ENCODE measurements at places on chromosomes 2 and 18. TPM values are rescaled to one million over a fixed set of nuclear protein-coding genes. Genes with fewer than 3 reads are reported as not detected.

PCARE gene
- not detected for total RNA-seq

MAP2 gene
- 0.86 TPM for total RNA-seq

KYNU gene
- total RNA-seq: not detected

NAT8 gene
- not detected for total RNA-seq

SH2D6 gene
- total RNA-seq: 0.53 TPM

ALKAL2 gene
- 0.35 TPM for total RNA-seq

RHOB gene
- total RNA-seq: 14.7 TPM

CPLX4 gene
- total RNA-seq: not detected

ANO7 gene
- total RNA-seq: not detected

ALLC gene
- not detected for total RNA-seq

FAM210A gene
- 7.3 TPM for total RNA-seq

KCNE4 gene
- not detected for total RNA-seq

ERBB4 gene
- total RNA-seq: 0.06 TPM

SERPINB4 gene
- total RNA-seq: not detected

KHK gene
- total RNA-seq: 8.0 TPM

SS18 gene
- 67.3 TPM for total RNA-seq

KCNF1 gene
- not detected for total RNA-seq

MYO7B gene
- total RNA-seq: 0.13 TPM

CXCR2 gene
- 0.54 TPM for total RNA-seq

FBXO48 gene
- total RNA-seq: 4.5 TPM

CDH20 gene
- total RNA-seq: 0.09 TPM

ERMN gene
- total RNA-seq: 3.6 TPM

MYL1 gene
- total RNA-seq: not detected

ALPG gene
- total RNA-seq: not detected

IL1F10 gene
- total RNA-seq: not detected

SLC39A10 gene
- total RNA-seq: 62.4 TPM

GYPC gene
- total RNA-seq: 119 TPM

FAM237A gene
- total RNA-seq: not detected

SCYGR4 gene
- not detected for total RNA-seq

UGT1A3 gene
- not detected for total RNA-seq

RND3 gene
- not detected for total RNA-seq

DSG2 gene
- total RNA-seq: 0.53 TPM

DNAJC5G gene
- total RNA-seq: not detected

ACTR1B gene
- total RNA-seq: 124 TPM

CD8B gene
- 50.8 TPM for total RNA-seq

RGPD4 gene
- total RNA-seq: 0.06 TPM

GAD1 gene
- 0.09 TPM for total RNA-seq

GEN1 gene
- 7.7 TPM for total RNA-seq

Data from T-cell (primary cell).